OCI-M1 (cell line): ENCODE measurements at places on chromosomes 4 and X.

DNA sequence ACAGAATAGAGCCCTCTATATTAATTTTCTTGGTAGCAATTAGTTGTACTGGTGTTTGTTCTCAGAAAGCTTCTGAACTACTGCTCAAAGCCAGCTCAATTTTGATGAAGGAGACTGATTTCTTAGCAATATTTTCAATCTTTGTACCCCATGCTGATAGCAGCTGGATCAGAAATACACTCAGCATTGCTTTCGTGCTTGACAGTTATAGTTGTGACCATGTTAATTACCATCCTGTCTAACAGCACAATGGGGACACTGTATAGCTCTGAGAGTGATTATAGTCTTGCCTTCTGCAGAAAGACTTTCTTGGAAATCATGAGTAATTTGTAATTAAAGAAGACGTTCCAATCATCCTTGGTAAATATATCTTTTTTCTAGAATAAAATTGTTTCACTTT, 79.7 kb upstream of the GNPDA2 start:
- peak; percentile 55 for DNase-seq

DNA sequence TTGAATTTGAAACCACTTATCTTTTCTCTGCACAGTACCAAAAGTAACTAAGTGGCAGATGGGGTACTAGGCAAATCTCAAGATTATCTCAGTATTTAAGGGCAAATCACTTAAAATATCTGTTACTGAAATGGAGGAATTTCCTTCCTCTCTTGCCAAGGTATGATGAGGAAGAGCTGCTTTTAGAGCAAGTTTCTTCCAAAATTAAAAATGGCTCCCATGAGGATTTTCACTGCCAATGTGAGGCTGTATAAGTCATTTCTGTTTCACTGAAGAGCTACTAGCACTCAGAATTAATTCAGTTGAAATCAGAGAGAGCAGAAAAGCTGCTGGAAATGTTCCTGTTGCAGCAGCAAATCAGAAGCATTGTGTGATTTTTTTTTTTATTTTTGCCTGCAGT, 43.4 kb downstream of the GABRB1 start:
- no peak for DNase-seq

GRCh38 chrX:100928660-100929613, at the start of gene XKRX:
Gene XKRX (minus strand): TSS chrX:100928917. CDS start chrX:100928304, 613 bp downstream.
- DNase-seq = no peak

DNA sequence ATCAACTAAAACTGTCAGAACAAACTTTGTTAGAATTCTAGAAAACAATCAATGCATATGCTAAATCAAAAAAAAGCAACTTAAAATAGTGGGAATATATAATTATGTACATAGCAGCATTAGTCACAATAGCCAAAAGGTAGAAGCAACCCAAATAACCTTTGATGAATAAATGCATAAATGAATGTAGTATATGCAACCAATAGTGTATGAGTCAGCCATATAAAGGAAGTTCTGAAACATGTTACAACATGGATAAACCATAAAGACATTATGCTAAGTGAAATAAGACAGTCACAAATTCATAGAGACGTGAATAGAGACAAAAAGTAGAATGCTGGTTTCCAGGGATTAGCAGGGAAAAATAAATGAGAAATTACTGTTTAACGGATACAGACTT, 762.8 kb upstream of the INTU start:
- DNase-seq = no peak

- no peak for DNase-seq
These were observed 158.2 kb downstream of the WDFY3 start for GRCh38 chr4:84808332-84808731.

DNA sequence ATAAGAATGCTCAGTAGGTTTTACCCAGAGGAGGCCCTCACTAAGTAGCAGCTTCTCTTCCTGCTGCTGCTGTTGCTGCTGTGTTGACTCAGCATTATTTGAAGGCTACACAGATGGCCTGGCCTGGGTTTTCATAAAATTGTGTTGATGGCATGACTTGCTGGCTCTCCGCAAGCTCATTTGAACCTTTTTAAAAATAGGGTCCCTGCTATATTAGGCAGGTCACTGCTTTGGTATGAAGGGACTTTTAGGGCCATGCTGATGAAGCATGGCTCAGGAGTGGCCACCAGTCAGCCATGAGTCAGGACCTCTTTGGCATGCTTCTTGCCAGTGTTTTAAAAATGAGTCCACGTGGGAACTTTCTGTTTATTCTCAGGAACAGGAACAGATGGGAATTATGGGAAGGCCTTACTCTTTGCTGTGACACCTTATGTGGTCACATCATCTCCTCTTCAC, 128.7 kb downstream of the MID1IP1 start:
- DNase-seq = peak; percentile 1

- no peak for DNase-seq
These were observed 439.1 kb downstream of the TLL1 start for GRCh38 chr4:166312166-166312565.

DNA sequence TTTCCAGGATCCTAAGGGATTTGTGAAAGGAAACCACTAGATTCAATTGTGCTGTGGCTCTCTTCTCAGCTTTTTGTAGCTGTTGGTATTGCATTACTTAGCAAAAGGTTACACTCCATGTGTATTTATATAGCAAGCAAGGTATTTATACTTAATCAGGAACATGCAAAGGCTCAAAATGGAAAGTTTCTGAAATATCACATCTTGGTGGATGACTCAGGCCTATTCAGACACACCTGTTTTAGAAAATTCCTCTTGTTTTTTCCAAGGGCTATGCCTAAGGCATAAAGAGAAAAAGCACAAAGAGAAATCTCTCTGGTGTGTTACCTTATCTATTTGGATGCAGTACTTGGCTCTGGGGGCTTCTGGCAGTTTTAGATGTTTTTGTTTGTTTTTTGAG, 144.4 kb upstream of the GALNT7 start:
- no peak for DNase-seq

DNA sequence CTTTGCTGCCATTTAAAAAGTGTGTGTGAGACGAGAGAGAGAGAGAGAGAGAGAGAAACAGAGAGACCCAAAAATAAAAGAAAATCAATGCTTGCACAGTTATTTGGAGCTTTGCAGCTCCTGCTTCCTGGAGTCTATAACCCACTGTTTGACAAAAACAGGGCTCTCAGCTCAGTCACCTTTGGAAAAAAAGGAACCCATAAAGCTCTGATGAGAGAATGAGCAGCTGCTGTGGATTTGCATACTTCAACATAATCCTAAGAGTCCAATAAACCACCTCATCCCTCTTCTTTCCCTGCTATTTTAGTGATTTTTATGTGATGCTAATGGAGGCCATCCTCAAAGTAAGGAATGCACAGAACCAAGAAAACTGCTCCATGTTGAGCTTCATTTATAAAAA, 50.3 kb downstream of the USP26 start:
- no peak for DNase-seq

- peak; percentile 67 for DNase-seq
These were observed 29.9 kb upstream of the TTC29 start for GRCh38 chr4:146975527-146975926.

GRCh38 chrX:10098270-10098713, 58.5 kb upstream of the CLCN4 start:
- DNase-seq = no peak

- DNase-seq = peak; percentile 65
These were observed 57.8 kb downstream of the PPP1R2C start for GRCh38 chrX:42720209-42720608.
